ENCODE measurements at places on chromosomes 4 and X. TPM values are rescaled to one million over a fixed set of nuclear protein-coding genes. Genes with fewer than 3 reads are reported as not detected.

The INTS6L gene
- total RNA-seq = 24.9 TPM

- H3K27ac ChIP-seq = no peak overlapping the region
- no peaks in the 10 kb centered on the region for H3K36me3 ChIP-seq
- no peak for DNase-seq
- no peaks in the 10 kb centered on the region for H3K27me3 ChIP-seq
- no peak overlapping the region for H3K4me3 ChIP-seq
- no peaks in the 10 kb centered on the region for H3K4me1 ChIP-seq
These were observed 884.5 kb upstream of the EPHA5 start for GRCh38 chr4:66554826-66555225.

GRCh38 chrX:2316534-2316933 lies 184.2 kb downstream of the DHRSX start:
- no peak for DNase-seq
- H3K4me1 ChIP-seq = no peaks in the 10 kb centered on the region
- no peak overlapping the region for H3K4me3 ChIP-seq
- H3K27me3 ChIP-seq = no peaks in the 10 kb centered on the region
- peaks cover 4% of the 10 kb centered on the region for H3K36me3 ChIP-seq

GRCh38 chr4:170671171-170671570 lies 581.4 kb upstream of the AADAT start:
- no peaks in the 10 kb centered on the region for H3K27me3 ChIP-seq
- no peak overlapping the region for H3K27ac ChIP-seq
- no peaks in the 10 kb centered on the region for H3K36me3 ChIP-seq
- no peak overlapping the region for H3K4me3 ChIP-seq
- H3K4me1 ChIP-seq = no peaks in the 10 kb centered on the region

GRCh38 chr4:114593526-114593925 lies 5.1 kb upstream of the UGT8 start:
- peaks cover 10% of the 10 kb centered on the region for H3K27me3 ChIP-seq
- no peaks in the 10 kb centered on the region for H3K36me3 ChIP-seq
- peaks cover 4% of the 10 kb centered on the region for H3K4me1 ChIP-seq
- DNase-seq = no peak
- H3K4me3 ChIP-seq = no peak overlapping the region

- H3K27me3 ChIP-seq = no peaks in the 10 kb centered on the region
- no peaks in the 10 kb centered on the region for H3K4me1 ChIP-seq
- H3K4me3 ChIP-seq = no peak overlapping the region
- DNase-seq = no peak
- H3K36me3 ChIP-seq = no peaks in the 10 kb centered on the region
These were observed 979.1 kb downstream of the TECRL start for GRCh38 chr4:63430105-63430504.

DNA sequence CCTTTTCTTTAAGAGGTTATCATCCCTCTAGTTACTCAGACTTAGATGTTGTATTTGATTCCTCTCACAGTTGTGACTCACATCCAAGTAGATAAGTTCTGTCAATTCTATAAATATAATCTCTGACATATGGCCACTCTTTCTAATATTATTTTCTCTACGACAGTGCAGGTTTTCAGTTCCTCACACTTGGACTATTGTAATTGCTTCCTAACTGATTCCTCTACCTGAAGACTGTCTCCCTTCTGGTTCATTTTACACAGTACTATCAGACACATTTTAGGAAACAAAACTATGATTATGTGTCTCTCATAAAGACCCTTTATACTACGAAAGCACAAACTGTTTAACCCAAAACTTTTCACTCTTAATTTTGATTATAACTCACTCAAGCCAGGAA lies 31.3 kb upstream of the GNRHR start:
- H3K36me3 ChIP-seq = no peaks in the 10 kb centered on the region
- H3K4me3 ChIP-seq = no peak overlapping the region
- no peaks in the 10 kb centered on the region for H3K27me3 ChIP-seq
- no peak overlapping the region for H3K27ac ChIP-seq
- no peak for DNase-seq

DNA sequence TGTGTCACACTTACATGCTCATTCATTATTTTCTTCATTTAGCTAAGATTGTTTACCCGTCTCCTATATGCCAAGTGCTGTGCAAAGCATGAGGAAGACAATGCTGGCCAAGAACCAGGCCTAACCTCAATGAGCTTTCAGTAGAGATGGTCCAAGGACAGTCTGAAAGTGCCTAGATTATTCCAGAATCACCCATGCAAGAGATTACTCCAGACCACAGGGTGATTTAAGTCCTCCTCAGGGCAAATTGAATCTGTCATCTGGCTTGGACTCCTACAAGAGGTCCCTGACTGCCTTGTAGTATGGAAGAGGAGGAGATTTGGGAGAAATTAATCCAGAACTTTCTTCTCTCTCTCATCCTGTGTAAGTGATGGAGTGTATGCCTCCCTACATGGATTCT lies 99.4 kb upstream of the NDP start:
- no peaks in the 10 kb centered on the region for H3K4me1 ChIP-seq
- H3K36me3 ChIP-seq = no peaks in the 10 kb centered on the region
- no peak for DNase-seq
- no peak overlapping the region for H3K27ac ChIP-seq
- H3K27me3 ChIP-seq = no peaks in the 10 kb centered on the region
- no peak overlapping the region for H3K4me3 ChIP-seq

All from activated CD8-positive, alpha-beta T cell treated with anti-CD3 and anti-CD28 coated beads, Interleukin-2, amount 10 ng/mL, durations not matched to agents 7 days and 5 days (primary cell).